ENCODE measurements at places on chromosomes 7 and 10. TPM values are rescaled to one million over a fixed set of nuclear protein-coding genes. Genes with fewer than 3 reads are reported as not detected.
A peak's percentile ranks its signal among the peaks of the same experiment; 100 is the strongest.

ZNF438 gene
- total RNA-seq = 0.97 TPM

GRCh38 chr7:151051108-151051507, 2.8 kb downstream of the ASIC3 start:
- H3K4me3 ChIP-seq = no peak overlapping the region
- DNase-seq = peak; percentile 90
- no peak overlapping the region for H3K27ac ChIP-seq
- no peaks in the 10 kb centered on the region for H3K36me3 ChIP-seq

- DNase-seq = no peak
- H3K27ac ChIP-seq = no peak overlapping the region
- peaks cover 5% of the 10 kb centered on the region for H3K36me3 ChIP-seq
- no peaks in the 10 kb centered on the region for H3K4me1 ChIP-seq
- H3K27me3 ChIP-seq = no peaks in the 10 kb centered on the region
- H3K4me3 ChIP-seq = no peak overlapping the region
Observed at GRCh38 chr10:34078745-34079470, 736.2 kb downstream of the PARD3 start.

GRCh38 chr7:34728156-34728555, 70.1 kb downstream of the NPSR1 start:
- no peaks in the 10 kb centered on the region for H3K4me1 ChIP-seq
- H3K4me3 ChIP-seq = no peak overlapping the region
- no peaks in the 10 kb centered on the region for H3K36me3 ChIP-seq
- no peak for DNase-seq
- no peaks in the 10 kb centered on the region for H3K27me3 ChIP-seq
- H3K27ac ChIP-seq = no peak overlapping the region

DNA sequence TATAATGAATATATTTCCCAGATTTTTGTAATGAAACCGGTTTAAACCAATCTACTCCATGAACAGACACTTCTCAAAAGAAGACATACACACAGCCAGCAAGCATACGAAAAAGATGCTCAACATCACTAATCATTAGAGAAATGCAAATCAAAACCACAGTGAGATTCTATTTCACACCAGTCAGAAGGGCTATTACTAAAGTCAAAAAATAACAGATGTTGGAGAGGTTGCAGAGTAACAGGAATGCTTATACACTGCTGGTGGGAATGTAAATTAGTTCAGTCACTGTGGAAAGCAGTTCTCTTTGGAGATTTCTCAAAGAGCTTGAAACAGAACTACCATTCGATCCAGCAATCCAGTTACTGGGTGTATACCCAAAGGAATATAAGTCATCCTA, 240.7 kb downstream of the TSPAN12 start:
- DNase-seq = no peak
- no peaks in the 10 kb centered on the region for H3K36me3 ChIP-seq
- H3K27me3 ChIP-seq = no peaks in the 10 kb centered on the region
- H3K4me1 ChIP-seq = no peaks in the 10 kb centered on the region

GRCh38 chr10:12625393-12626023, 276.2 kb downstream of the CAMK1D start:
- no peak overlapping the region for H3K27ac ChIP-seq
- DNase-seq = no peak
- H3K36me3 ChIP-seq = no peaks in the 10 kb centered on the region
- no peaks in the 10 kb centered on the region for H3K4me1 ChIP-seq
- no peaks in the 10 kb centered on the region for H3K27me3 ChIP-seq
